NCI-H82 (cell line): ENCODE measurements at places on chromosomes 6 and 20.
A peak's percentile ranks its signal among the peaks of the same experiment; 100 is the strongest.

DNA sequence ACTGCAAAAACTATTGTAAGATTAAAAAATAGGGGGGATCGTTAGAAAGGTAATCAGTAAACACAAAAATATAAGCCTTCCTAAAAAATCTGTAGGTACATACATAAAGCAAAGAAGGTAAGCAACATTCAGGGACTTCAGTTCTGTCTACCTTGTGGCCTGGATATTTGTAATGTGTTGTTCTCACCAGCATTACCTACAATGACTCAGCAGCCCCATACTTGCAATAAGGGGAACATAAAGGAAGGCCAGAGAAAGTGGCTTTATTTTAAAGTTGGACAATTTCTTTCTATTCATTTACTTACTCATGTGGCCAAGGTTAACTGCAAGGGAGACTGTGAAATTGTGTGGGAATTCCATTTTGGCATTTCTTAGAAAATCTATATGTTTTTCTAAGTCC lies 277.2 kb upstream of the PREP start:
- no peak for DNase-seq

GRCh38 chr6:128632131-128632530 lies 111.7 kb upstream of the PTPRK start:
- no peak for DNase-seq

DNA sequence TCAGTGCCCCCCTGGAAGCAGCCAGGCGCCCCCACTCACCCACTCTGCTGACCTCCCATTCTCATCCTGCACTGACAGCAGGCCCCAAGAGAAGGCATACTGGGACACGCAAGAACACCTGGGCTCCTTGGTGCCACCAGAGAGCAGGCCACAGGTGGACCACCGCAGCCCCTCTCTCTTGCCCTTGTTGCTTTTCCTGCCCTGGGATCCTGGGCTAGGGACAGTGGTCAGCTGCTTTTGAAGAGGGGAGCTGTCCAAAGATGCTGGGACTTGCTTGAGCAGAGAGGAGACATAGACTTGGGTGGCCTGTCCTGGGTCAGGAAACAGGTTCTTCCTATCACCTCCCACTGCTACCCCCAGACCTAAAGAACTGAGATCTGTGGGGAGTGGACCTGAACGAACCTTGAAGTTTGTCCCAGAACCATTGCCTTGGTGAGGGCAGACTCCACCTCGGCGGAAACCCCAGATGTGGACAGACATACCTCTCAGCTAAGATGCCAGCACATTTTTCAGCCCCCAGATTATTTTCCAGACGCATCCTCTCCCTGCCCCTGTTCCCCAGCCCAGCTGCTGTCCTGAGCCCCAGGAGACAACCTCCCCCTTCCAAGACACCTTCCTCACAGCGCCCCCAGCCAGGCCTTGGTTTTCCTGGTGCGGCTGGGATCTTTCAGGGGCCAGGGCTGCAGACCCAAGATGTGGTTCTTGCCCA lies 1.1 kb downstream of the GLP1R start:
- peak; percentile 31 for DNase-seq

GRCh38 chr6:4941782-4942672 lies 61.8 kb downstream of the RPP40 start:
- DNase-seq, result peak; percentile 44

- DNase-seq, result peak; percentile 17
Observed at GRCh38 chr20:34084227-34084923, 27.7 kb downstream of the EIF2S2 start.
